NCI-H1694 (cell line): ENCODE measurements at places on chromosomes 11 and 22.

- DNase-seq, result no peak
Measured at GRCh38 chr11:33027846-33028536, 11.4 kb upstream of the TCP11L1 start.

DNA sequence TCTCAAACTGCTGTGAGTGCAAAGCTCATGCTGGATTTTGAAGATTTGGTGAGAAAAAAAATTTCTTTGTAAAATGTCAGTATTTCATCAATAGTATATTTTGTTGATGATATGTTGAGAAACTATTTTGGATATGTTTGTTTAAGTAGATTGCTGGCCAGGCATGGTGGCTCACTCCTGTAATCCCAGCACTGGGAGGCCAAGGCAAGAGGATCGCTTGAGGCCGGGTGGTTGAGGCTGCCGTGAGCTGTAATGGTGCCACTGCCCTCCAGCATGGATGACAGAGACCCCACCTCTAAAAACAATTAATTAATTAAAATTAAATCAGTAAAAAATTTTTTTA lies 6.9 kb upstream of the IFITM3 start:
- DNase-seq, result no peak

DNA sequence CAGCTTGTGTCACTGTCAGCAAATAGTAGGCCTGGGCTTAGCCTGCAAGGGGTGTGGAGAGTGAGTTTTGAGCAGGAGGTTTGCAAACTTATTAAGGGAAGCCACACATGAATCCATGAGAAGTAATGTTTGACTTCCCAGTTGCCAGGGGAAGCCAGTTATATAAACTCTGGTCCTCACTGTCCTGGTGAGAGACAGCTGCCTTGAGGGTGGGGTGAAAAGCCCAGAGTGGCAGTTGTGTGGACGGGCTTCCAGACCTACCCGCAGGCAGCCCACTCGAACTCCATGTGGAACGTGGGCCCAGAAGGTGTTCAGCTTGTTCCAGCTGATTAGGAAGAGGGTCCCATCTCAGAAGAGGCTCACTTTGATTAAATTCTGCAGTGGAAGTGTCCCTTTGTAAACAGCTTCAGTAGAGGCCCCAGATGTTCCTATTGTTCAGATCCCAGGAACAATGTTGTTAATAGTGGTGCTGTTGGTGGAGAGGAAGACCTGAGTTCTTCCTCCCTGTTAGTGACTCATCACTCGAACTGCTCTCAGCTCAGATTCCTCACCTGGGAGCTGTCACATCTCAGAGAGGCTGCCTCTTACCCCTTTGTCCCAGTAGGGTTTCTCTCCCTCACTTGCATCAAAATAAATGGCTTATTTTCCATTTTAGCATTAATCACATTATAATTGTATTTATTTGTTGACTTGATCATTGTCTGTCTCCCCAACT lies 63.4 kb downstream of the GRAMD1B start:
- no peak for DNase-seq

GRCh38 chr22:46287873-46288751 lies 8.6 kb upstream of the GTSE1 start:
- no peak for DNase-seq

GRCh38 chr22:27493796-27494195 lies 307.8 kb downstream of the MN1 start:
- no peak for DNase-seq

GRCh38 chr11:79675081-79675480 lies 234.3 kb upstream of the TENM4 start:
- DNase-seq, result no peak

DNA sequence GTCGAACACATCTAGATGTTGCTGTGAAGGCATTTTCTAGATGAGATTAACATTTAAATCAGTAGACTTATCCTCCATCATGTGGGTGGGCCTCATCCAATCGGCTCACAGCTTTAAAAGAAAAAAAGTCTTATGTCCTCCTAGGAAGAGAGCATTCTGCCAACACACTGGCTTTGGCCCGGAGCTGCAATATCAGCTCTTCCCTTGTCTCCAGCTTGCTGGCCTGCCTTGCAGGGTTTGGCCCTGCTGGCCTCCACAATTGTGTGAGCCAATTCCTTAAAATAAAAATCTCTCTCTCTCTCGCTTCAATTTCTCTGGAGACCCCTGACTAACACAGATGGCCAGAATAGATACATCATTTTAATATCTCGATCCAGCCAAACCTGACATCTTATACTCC lies 13.1 kb upstream of the ABCC8 start:
- DNase-seq, result no peak

GRCh38 chr11:279040-279965 lies 1.1 kb downstream of the NLRP6 start:
- no peak for DNase-seq

GRCh38 chr11:45485070-45485707 lies 180.2 kb downstream of the CHST1 start:
- DNase-seq, result no peak

GRCh38 chr11:103637295-103637694 lies 399.1 kb upstream of the DDI1 start:
- no peak for DNase-seq

DNA sequence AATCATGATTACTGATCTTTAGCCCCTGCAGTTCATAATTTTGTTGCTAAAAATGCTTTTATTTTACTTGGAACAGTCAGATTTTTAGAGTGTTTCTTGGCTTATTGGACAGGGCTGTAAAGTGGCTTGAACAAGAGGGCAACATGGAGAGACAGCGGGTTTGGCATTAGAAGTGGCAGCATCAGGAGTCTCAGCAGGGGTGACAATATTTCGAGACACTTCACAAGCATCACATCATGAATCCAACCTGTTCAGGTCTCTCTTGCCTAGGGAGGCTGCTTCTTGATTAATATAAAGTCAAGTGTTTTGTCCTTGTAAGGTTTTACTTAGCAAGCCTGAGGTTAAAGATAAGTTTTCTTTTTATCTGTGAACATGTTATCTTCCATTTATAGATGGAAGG lies 2249.5 kb downstream of the LRRC4C start:
- DNase-seq, result no peak

GRCh38 chr11:117790279-117790678 lies 6.7 kb downstream of the DSCAML1 start:
- DNase-seq, result no peak

GRCh38 chr11:70364178-70364577 lies 34.2 kb upstream of the CTTN start:
- DNase-seq, result no peak

DNA sequence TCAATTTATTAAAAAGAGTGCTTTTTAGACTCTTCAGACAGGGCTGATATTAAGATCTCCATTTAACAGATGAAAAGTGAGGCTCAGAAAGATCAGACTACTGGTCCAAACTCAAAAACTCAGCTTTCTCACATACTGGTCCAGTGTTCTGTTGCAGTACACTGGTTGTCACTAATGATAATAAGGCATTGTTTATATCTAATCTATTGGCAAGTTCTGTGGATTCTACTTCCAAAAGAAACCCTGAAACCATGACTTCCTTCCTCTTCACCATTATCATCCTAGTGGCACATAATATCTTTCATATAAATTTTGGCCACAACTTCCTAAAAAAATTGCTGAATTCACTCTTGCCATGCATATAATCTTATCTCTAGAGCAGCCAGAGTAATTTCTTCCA lies 36.9 kb downstream of the F2 start:
- no peak for DNase-seq

- DNase-seq, result no peak
Measured at GRCh38 chr11:61567286-61568061, 13.4 kb downstream of the SYT7 start.

- no peak for DNase-seq
Measured at GRCh38 chr22:19124377-19124776, 2.2 kb upstream of the DGCR2 start.

DNA sequence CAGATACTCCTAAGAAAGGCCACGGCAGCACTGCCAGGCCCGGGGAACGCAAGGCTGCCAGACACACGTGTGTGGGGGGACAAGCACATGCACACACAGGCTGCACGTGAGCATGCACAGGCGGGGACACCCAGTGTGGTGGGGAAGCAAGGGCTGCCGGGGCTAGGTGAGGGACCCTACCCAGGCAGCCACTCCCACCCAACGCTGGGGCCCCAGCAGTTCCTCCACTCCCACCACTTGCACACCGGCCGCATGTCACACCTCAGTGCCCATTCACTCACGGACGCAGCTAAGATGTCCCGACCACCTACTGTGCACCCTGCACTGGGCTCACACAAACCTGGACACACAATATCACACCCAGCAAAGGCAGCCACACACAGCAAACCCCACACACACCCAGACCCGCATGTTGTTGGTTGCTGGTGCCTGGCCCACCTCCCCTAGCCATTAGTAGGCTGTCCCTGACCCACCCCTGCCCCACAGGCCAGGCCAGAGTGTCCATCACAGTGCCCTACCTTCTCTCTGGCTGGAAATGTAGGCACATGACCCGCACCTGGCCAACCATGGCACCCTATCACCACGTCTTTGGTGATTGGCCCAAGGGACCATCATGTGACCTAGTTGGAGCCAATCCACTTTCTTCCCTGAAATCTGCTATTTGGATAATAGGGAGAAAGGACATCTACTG lies 8.8 kb downstream of the SSTR3 start:
- DNase-seq, result no peak
